ENCODE measurements at places on chromosomes 6 and 20.

DNA sequence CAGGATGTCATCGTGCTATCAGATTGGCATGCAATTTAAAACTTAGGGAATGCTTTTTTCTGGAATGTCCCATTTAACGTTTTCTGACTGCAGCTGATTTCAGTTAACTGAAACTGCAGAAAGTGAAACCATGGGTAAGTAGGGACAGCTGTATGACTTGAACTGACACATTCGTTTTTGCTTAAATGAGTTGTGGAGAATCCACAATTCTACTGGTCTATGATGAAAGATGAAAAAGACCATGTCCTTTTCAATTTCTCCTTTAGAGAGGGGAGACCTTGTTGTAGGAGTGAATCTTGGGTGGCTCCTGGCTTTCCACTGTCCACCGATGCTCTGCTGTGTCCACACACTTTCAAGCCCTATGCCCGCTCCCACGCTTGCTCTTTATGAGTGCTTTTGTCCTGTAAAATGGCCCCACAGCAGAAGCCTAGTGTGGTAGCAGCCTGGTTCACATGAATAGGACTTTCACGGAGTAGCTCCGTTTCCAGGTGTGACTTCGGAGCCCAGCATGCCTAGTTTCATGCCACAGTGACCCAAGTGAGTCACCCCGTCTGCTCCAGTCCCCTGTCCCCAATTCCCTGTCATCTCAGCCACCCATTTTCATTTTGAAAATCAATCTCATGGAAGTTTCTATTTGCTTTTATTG, 21.9 kb downstream of the DYNLT1 start:
- no peak for DNase-seq

GRCh38 chr6:55379471-55379870, 52.2 kb downstream of the GFRAL start:
- no peak for DNase-seq

DNA sequence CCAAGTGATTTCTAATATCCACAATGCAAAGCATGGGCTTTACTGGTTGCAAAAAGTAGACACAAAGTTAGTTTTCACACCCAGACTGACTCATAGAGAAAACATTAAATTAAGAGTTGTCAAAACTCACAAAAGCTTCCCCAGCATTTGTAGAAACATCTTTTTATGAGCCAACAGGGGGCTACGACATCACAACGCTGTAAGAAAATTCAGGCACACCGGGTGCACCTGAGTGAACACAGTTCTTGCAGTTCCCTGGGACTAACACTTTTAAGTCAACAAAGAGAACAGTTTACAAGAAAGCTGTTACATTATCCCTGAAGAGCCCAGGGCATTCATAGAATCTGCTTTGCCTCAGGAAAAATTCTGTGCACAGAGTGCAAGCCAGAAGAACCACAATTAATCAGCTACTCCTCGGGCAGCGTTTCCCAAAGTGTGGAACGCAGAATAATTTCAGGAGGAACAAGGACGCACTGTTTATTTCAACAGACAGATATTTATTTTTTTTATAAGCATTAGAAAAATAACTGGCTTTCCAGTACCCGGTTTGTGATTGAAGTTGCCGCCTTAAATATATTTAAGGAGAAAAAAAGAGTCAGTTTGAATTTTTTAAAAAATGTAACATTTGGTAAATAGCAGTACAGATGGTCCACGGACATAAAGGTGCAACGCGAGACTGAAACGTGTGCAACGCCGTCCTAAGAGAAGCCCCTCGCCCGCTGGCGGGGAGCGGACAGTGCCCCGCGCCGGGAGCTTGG, 1.2 kb downstream of the NCOA5 start:
- DNase-seq = no peak

GRCh38 chr20:36411861-36412454, 105.8 kb downstream of the DLGAP4 start:
- DNase-seq = no peak

DNA sequence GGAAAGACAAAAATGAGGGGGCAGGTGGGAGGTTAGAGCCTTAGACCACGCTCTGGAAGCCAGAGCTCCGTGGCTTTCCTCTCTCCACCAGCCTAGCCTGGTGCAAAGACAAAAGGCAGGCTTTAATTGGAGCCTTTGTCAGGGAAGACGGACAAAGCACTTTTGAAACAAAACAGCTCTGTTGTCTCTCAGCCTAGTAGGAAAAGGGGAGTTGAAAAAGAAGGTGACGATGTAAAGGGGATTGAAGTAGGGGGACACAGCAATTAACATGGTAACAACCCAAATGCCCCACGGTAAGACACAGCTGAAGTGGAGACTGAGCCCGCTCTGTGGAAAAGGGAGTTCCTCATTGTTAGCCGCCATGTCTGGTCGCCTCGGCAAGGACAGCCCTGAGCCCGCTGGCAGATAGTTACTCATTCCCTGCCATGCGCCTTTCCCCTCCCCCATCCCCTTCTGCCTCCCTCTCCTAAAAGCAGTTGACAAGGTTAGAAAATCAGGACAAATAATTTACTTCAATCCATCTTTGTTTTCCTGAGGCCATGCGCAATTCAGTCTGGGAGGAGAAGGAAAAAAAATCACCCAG, 93.0 kb downstream of the TCP11 start:
- peak; percentile 85 for DNase-seq

- no peak for DNase-seq
These were observed 492.0 kb upstream of the MMS22L start for GRCh38 chr6:97775012-97775411.

GRCh38 chr6:41647061-41647511, 8.8 kb downstream of the MDFI start:
- peak; percentile 95 for DNase-seq

GRCh38 chr6:39934131-39934757, at the start of gene MOCS1:
Gene MOCS1 (minus strand): TSS chr6:39934462. CDS start chr6:39934417, 45 bp downstream.
- peak; percentile 90 for DNase-seq

- DNase-seq = no peak
These were observed 38.0 kb downstream of the SCP2D1 start for GRCh38 chr20:18851629-18852028.

All from WERI-Rb-1 (cell line).